ENCODE measurements at places on chromosomes 1 and 21.

GRCh38 chr1:29651246-29651645 lies 414.9 kb downstream of the PTPRU start:
- no peak for DNase-seq

- DNase-seq: peak; percentile 97
Measured at GRCh38 chr1:87224201-87224600, 104.5 kb upstream of the LMO4 start.

- no peak for DNase-seq
Measured at GRCh38 chr1:100517515-100517914, 20.4 kb upstream of the GPR88 start.

DNA sequence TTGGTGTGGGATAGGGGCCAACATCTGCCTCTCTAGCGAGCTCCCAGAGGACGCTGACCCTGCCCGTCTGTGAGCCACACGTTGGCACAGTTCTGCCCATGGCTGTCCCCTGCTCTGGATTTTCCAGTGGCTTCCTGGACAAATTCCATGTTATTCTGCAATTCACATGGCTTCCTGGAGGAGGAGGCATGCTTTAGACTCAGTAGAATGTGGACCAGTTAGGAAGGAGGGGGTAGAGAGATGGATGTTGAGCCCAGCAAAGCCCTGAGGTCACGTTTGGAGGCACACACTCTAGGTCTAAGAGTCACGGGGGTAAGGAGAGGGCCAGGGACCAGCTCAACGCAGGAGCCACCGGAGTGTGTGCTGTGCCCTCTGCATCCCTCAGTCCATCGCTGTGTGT lies 12.2 kb downstream of the COL8A2 start:
- DNase-seq: no peak

DNA sequence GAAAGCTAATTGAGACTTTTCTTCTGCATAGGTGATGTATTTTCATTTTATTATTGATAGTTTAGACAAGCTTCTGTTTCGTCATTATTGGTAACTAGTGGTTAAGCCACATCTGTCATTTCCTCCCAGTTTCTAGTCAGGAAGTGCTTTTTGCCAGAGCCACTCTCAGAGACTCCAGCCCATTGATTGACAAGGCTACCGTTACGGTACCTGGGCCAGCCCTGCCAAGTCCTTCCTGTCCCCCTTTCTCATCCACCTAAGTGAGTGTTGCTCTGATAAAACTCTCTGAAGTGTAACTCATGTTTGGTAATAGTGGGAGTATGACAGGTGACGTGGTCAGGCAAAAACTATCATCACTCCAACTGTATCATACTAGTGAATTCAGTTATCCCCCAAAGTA lies 29.6 kb upstream of the AGL start:
- DNase-seq: no peak

DNA sequence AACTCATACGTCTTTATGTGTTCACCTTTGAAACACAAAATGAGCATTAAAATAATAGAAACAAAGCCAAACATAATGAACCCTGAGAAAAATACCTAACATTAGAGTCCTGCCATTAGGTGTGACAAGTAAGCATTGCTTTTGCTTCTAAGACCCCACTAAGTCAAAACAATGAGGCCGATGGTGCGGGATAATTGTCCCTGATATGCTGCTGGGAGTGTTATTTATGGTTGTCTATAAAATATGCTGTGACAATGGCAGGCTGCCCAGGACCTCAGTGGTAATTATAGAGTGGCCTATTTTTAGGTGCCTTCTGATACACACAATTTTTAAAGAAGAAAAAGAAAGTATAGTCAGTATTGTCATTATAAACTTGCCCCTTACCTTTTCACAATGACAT lies 1423.1 kb downstream of the AMY1C start:
- no peak for DNase-seq

DNA sequence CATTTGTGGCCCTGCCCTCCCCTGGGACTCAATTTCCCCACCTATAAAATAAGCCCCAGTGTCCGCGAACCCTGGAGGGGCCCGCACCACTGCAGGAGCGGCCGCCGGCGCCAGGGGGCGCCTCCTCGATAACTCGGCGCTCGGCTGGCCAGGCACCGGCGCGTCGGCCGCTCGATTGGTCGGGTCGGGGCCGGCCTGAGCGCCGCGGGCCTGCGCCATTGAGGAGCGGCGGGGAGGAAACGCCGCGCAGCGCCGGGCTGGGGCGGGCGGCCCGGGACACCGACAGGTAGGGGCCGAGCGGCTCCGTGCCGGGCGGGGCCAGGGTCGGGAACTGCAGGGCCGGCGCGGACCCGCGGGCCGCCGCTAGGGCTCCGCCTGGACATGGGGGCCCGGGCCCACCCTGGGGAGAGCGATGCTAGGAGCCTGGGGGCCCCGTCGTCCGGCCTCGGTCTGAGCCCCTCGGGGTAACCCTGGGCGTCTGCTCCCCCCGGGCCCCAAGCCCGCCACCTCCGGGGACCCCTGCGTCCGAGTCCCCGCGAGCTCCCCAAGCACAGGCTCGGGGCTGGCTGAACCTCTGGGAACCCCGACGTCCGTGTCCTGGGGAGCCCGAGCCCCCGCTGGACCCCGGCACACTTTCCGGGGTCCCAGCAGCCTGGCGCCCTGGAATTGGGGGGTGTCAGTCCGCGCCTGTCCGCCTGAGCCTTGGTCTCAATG lies at the start of gene VPS13D:
VPS13D (plus strand) TSS at position 196 of the 714 bp plus-strand sequence. CDS start 4,237 bp downstream, outside the sequence.
- peak; percentile 58 for DNase-seq

DNA sequence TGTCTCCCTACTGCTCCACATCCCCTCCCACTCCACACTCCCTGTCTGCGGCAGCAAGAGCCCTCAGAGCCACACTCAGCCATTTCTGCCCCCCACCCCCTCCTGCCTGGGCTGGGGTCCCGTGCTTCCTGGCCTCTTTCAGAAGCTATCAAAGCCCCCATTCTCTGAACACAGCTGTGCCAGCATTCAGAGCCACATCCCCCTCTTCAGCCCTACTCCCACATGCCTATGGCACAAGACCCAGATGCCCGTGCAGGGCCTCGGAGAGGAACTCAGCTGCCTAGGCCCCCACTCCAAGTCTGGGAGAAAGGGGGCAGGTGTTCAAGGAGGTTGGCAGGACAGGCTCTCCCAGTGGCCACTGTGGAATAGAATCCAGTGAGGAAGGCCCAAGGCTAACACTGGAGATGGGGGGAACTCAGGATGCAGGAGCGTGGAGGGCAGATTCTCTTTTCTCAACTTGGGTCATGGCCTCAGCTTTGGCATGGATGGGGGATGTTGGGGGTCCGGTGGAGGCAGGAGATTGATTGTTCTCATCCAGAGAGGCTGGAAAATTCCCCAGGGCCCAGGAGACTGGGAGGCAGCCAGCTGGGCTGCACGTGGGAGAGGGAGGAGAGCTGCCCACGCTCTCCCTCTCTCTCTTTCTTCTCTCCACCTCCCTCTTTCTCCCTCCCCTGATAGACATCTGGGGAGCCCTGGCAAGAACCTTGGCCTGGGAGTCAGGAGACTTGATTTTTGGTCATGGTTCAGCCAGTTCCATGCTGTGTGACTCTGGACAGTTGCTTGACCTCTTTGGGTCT lies 3.5 kb upstream of the BCAN start:
- DNase-seq: no peak

DNA sequence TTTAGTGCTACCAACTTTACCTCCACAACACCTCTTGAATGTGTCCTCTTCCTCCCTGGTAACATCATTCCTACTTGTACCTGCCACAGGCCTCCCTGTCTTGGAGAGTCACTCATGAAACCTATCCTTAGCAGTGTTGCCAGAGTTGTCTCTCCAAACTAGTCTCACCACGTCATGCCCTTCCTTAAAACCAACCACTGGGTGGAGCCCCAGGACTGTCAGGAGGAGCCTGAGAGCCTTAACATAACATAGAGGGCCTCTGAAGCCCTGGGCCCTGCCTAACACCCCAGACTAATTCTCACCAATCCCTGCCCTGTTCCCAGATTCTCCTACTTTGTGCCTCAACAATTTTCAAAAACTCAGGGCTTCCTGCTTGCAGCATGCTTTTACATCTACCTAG lies 65.3 kb downstream of the ZNF697 start:
- peak; percentile 47 for DNase-seq

DNA sequence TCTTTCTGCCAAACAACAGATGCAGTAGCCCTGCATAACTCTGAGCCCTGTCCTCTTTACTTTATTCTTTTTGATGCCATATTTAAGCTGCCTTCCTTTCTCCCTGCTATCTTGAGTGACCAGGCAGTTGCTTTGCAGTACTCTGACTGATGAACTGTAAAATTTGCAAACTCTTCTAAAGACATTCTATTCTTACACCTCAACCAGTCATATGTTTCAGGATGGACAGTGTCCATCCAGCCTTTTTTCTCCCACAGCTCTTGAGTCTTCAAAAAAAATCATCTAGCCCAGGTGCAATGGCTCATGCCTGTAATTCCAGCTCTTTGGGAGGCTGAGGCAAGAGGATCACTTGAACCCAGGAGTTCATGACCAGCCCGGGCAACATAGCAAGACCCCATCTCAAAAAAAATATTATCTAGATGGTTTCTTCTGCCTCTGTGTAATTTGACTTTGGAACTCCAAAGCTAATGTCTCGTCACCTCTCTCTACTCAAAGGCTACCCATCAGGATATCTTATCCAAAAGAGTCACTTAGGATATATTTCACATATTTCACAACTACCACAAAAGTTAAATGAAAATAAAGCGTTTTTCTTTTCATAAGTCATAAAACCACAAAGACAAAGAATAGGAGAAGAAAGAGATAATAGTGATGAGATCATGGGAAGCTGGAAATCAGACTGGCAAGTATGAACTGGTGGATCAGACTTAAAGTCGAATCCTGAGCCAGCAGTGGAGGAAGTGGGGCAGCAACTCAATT lies 54.6 kb upstream of the IPO9 start:
- peak; percentile 70 for DNase-seq

DNA sequence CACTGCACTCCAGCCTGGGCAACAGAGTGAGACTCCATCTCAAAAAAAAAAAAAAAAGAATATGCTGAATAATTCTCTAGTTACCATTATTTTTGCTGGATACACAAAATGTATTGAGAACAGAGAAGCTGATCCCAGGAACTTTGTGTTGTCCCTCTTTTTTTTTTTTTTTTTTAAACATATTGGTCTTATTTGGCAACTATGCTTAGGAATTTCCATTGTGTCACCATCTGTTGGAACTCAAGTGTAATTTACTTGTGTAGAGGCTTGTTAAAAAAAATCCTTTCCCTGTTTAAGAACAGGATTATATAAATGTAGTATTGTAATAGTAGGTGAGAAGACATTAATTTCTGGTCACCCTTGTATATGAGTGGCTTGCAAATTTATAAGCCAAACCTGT lies 28.6 kb downstream of the CAMSAP2 start:
- no peak for DNase-seq

DNA sequence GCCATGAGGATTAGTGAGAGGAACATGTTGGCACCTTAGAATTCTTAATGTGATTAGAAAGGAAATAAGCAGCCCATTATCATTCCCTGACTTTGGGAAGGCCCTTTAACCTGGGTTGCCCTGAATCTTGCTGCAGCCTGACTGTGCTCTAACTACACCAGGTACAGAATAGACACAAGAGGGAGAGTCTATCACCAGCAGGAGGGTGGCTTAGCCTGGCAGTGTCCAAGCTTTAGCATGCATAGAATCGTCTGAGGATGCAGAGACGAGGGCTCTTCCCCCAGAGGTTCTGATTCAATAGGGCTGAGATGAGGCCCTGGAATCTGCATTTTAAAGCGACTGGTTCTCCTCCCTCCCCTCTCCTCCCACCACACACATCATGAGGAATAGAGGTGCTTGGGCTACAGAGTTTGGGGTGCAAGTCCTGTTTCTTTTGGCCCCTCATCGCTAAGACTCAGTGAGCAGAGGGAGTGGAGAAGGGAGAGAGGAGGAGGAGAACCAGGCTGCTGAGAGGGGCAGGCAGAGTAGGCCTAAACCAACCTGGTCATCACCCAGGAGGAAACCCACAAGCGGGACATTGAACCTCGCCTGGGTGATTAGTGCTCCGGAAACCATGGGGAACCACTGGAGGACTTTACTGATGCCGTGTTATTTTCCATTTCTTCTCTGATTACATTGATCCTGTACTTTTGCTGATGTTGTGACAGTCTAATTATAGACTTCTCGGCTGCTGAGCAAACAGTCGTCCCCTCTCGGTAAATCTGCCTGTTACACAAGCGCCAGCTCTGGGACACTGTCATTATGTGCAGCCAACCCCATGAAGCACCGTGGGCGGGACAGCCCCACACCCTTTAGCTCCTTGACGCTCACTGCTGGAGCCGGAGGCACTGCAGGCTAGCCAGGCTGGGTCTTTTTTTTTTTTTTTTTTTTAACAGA lies 6.3 kb upstream of the TENT5C start:
- no peak for DNase-seq

DNA sequence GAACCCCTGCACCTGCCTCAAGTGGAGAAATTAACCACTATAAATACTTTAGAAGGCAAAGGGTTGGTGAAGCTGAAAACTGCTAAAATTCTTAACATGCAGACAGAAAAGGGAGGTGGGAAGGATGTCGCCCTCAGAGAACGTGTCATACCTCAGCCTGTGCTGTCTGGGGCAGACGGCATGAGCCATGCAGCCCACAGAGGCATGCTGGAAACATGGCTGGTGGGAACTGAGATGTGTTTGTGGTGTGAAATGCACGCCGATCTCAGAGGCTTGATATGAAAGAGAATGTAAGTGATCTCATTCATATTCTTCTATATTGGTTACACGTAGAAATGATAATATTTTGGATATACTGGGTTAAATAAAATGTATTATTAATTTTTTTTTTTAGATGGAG lies 16.3 kb downstream of the AGPAT3 start:
- DNase-seq: no peak

GRCh38 chr1:34915521-34915920 lies 13.9 kb downstream of the DLGAP3 start:
- no peak for DNase-seq

DNA sequence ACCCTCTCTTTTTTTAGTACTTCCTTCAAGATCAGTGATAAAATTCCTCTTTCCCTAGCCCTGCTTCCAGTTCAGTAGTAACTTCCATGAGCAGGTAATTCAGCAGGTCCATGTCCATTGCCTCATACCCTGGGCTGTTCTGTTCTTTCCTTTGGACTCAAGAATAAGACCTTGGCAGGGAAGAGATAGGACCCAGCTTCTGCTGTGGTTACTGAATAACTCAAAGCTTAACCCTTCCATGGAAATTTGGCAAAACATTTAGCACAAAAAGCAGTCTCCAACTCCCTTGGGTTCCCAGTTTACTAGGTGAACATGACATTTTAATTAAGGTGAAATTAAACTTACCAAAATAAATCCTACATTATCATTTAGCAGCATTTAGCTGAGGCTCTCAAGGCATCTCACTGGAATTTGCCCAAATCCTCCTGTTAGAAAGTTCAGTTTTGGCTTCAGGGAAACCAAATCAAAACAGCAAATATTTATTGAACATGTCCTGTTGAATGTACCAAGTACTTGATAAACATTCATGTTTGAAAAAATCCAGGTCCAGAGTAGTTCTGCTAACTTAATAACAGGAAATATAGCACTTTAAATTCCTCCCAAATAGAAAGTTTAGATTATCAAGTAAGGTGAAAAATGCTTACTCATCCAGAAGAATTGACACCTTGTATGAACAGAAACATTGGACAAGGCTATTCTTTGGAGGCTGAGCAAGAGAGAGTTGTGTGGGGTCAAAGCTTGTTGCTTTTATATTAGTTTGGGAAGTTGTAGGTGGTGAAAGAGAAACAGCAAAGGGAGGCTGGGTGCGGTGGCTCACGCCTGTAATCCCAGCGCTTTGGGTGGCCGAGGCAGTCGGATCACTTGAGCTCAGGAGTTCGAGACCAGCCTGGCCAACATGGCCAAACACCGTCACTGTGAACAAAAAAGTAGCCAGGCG lies 8.4 kb upstream of the SERPINC1 start:
- DNase-seq: no peak

- no peak for DNase-seq
Measured at GRCh38 chr1:165845992-165846748, 18.8 kb downstream of the UCK2 start.

All from kidney glomerular epithelial cell (primary cell).